Smooth muscle cell of the brain vasculature (primary cell): ENCODE measurements at places on chromosomes 5 and 9.

DNA sequence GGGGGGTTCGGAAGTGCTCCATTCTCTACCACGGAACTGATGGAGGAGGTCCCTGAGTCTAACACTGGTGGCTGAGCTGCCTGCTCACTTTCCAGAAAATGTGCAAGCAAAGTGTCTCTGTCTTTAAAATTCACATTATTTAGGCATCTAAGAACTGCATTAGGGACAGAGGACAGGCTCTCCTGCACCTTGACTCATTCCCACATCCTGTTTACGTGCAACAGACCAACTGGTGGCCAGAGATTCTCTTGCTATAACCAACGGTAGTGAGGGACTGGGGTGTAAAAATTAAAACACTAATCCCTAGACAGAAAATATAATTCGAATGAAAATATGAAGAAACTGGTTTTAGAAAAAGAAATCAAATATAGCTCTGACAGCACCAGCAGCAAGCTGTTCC lies 320.9 kb downstream of the IRX2 start:
- DNase-seq = no peak

DNA sequence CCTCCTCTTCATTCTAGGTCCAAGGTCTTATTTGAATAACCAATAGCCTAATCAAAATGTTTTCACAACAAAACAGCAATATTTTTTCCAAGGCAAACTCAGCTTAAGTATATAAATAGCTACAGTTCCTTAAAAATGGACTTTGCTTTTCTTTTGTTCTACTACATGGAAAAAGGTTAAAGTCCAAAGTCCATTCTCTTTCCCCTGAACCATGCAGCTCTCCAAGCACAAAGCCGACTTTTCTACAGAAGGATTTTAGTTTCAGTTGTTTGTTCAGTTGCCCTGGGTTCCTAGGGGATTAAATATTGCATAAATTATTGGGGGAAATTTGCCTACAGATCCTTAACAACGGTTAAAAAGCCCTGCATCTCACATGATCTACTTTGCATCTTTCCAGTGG lies 677.0 kb upstream of the KLF4 start:
- DNase-seq = no peak

- DNase-seq = no peak
Measured at GRCh38 chr5:28286566-28286965, 1248.2 kb upstream of the CDH9 start.

DNA sequence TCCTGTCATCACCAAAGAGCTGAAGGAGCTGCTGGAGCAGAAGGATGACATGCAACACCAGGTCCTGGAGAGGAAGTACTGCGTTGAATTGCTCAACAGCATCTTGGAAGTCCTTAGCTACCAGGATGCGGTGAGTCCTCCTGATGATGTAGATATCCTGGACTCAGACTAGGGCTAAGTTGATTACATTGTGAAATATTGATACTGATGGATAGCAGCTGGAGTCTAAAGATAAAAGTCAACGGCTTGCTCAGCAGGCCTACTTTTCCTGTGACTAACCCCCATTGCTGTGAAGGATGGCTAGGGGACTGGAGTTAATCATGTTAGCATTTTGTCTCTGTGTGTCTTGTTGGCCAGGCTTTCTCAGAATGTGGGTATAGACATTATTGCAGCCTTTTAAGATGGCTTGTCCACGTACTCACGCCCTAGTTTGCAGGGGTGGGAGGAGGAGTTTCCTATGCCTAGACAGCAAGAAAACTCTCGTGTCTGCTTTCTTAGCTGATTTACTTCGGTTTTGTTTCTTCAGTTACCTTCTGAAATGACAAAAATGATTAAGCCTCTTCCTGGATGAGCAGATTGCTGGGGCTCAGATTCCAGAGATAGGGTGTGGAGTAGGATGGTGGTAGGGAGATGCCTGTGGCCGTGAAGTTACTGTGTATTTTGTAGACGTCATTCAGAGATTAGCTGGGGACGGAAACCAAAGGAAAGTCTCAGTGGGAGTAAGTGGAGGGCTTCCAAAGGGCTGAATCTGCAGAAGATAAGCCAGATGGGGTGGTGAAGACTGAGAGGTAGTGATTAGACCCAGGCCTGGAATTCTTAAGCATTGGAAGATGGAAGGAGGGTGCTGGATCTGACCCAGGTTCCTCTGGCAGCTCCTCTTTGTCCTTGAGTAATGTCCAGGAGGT lies 166.3 kb downstream of the DOCK2 start:
- no peak for DNase-seq

DNA sequence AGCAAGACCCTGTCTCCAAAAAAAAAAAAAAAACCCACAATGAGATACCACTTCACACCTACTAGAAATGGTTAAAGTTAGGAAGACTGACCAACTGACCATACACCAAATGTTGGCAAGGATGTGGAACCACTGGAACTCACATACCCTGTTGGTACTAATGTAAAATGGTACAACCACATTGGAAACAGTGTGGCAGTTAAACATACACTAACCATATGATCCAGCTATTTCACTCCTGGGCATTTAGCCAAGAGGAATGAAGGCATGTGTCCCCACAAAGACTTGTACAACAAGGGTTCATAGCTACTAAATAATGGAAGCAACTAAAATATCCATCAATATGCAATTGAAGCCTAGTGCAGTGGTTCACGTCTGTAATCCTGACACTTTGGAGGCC lies 21.3 kb downstream of the NAIF1 start:
- no peak for DNase-seq

- no peak for DNase-seq
Measured at GRCh38 chr5:137090151-137090550, 409.0 kb downstream of the SPOCK1 start.

DNA sequence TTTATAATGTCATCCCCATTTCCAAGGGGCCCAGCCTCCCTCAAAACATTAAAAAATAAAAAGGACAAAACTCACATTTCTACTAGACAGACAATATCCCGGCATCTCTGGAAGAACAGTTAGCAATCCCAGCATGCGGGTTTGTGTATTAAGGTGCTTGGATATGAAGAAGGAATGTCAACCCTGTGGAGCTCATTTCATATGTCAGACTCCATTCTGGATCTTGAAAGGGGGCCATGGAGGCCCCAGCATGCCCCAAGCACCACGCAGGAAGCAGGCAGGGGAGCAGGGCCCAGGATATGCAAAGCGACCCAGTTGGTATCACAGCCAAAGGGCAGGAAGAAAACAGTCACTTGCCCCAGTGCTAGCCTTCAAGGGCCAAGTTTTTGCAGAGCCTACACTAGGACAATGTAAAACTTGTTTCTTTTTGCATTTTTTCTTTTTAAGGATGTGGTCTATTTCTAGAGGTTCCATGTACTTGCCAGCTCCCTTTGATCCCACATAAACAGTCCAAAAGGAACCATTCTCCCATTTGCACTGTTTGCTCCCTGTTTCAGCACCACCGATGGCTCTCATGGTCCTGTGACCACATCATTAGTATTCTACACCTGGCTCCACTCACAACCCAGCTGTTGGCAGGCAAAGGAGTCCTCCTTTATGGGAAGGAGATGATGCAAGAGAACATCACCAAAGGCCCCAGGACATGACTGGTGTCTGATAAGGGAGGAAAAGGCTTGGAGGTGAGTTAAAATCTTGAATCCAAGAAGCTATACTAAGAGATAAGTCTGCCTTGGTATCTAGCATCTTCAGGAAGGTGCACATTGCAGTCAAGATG lies 58.3 kb downstream of the FGF1 start:
- no peak for DNase-seq

- DNase-seq = no peak
Measured at GRCh38 chr9:86676396-86676795, 270.9 kb downstream of the GAS1 start.

- no peak for DNase-seq
Measured at GRCh38 chr9:124196814-124197176, 61.0 kb upstream of the NEK6 start.

DNA sequence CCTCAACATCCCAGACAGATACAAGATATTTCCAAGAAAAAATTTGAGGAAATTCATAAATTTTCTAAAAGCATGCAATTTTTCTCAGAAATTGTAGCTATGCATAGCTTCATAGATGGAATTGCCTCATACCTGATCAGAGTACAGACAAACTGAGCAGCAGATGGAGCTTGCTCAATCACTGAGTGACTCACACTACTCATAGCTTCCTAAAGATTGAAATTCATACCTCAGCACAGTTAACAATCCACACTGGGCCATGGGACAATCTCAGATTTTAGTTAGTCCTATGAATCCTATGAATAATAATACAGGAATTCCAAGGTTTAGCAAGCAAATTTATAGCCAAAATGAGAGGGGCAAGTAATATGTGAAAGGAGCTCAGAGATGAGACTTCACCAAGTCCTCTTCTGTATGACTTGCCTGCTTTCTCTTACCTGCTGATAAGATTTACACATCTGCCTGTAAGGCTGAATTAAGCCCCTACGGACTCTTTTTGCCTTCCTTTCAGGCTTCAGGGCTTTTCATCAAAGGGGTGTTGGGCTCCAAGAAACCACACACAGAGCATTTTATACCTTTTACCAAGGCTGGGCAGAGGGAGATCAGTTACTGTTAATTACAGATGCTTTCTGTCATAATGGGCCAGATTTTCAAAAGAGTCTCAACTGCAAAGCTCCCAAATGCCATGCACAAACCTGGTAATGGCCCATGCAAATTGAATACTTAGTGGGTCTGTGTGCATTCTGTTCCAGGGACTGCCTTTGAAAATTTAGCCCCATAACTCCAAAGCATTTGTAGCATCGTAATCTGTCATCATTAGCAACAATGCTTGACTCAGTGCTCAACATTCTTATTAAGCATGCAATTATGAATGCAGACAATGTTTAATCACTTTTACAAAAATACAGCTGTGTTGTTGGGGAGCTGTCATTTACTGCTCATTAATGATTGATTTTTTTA lies 439.3 kb downstream of the DTWD2 start:
- DNase-seq = no peak

DNA sequence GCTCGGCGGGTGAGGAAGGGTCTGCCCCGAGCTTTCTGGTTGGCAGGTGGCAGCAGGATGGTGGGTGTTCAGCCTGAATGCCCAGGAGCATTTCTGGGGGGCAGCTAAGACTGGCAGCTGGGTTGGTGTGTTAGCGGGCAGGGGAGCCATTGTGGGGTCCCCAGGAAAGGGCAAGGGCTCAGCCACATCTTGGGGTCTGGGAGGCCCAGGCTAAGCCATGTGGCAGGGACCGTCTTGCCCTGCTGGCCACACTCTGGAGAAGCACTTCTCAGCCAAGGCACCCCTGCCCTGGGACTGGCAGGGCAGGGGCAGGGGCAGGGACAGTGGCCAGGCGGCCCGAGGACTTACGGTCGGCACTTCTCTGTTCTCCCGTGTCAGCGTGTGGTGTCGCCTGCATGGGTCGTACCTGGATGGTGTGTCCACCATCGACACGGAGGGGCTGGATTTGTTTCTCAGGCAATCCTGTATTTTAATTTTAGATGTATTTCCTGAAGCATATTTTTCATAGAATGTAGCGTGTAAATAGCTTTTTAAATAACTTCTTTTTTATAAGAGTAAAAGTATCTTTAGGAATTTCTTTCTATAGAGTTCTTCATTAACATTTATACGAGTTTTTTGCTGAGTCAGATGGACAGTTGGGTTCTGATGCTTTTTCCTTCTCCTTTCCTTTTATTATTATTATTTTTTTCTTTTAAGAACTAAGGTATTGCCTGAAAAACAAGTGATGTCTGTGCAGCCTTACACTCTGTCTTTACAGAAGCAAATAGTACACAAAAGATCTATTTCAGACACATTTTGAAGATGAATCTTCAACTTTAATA lies 102.0 kb downstream of the PHF2 start:
- DNase-seq = no peak

GRCh38 chr9:80447876-80448275 lies 876.1 kb downstream of the TLE4 start:
- no peak for DNase-seq

GRCh38 chr5:139880416-139881142 lies 85.0 kb downstream of the PSD2 start:
- no peak for DNase-seq

DNA sequence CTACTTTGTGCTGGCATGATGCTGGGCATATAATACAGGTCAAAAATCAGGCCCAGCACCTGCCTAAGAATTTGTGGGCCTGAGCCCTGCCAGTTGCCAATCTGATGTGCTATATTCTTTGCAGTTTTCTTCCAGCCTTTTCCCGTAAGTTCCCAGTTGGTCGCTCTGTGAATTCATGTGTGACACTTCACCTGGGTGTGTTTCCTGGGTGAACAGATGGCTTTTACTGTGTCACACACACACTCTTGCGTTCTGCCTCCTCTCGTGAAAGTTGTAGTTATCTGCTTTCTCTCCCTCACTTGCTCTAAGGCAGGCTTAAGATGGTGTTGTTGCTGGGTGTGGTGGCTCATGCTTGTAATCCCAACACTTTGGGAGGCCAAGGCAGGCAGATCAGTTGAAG lies 153.5 kb upstream of the DMRT1 start:
- no peak for DNase-seq

GRCh38 chr5:157487358-157487757 lies 27.3 kb downstream of the NIPAL4 start:
- no peak for DNase-seq

GRCh38 chr9:24218656-24219055 lies 327.0 kb downstream of the IZUMO3 start:
- no peak for DNase-seq

DNA sequence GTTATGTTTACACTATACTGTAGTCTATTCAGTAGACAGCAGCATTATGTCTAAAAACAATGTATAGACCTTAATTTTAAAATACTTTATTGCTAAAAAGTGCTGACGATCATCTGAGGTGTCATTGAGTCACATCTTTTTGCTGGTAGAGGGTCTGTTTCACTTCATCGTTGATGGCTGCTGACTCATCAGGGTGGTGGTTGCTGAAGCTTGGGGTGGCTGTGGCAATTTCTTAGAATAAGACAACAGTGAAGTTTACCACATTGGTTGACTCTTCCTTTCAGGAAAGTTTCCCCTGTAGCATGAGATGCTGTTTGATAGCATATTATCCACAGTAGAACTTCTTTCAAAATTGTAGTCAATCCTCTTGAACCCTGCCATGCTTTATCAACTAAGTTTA lies 150.3 kb downstream of the FBXL7 start:
- DNase-seq = no peak

- DNase-seq = no peak
Measured at GRCh38 chr5:173846929-173847501, 41.1 kb upstream of the CPEB4 start.

DNA sequence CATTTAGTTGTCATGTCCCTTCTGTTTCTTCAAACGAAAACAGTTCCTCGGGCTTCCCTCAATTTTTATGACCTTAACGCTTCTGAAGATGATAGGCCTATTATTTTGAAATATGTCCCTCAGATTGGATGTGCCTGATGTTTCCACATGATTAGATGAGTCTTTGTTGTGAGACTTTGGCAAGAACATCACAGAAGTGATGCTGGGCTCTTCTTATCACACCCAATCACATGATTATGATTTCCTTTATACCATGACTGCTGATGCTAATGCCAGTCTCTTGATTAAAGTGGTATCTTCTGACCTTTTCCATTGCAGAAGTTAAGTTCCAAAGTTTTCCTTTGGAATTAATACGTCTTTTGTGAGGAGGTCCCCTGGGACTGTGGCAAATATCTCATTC lies 175.7 kb downstream of the SAXO1 start:
- no peak for DNase-seq

DNA sequence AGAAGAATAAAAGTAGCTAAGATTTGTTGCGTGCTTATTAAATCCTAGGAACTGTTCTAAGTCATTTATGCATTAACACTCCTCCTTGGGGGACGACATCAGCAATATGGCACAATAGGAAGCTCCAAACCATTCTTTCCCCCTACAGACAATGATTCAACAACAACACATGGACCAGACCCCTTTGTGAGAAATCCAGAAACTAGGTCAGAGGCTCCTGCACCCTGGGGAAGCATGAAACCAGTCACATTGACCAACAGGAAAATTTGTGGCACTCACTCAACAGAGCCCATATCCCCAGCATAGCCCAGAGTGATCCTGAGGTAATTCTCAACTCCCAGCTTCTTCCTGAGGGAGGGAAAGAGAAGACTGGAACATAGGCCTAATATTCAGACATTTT lies 294.4 kb downstream of the HINT1 start:
- no peak for DNase-seq
